Stimulated activated CD8-positive, alpha-beta memory T cell treated with anti-CD3 and anti-CD28 coated beads, Interleukin-7, amount 100 ng/mL, for 48 hours (primary cell): ENCODE measurements at places on chromosomes 2 and 18.

GRCh38 chr2:81786811-81787210, 1482.3 kb upstream of the LRRTM1 start:
- no peak for DNase-seq

DNA sequence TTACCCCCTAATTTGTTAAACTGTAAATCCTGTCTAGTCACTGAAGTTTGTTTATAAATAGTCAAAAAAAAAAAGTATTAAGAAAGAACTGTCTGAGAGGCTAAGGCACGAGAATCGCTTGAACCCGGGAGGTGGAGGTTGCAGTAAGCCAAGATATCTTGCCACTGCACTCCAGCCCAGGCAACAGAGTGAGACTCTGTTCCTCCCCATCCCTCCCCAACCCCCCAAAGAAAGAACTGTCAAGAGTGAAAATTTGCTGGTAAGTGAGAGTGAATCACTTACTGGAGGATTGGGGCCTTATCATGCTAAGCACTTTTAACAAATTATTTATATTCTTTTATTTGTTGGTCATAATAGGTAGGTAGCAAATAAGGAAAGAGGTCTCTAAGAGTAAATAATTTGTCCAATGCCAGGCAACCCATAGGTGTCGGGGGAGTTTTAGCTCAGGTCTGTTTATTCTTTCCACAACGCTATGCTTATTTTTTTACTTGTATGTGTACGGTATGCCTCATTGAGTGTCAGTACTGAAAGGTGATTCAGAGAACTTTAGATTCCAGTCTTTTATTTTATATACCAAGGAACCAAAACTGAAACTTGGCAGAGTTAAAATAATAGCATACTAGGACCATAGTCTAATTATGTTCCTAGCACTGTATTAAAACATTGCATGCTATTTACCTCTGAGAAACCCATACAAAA, 2.5 kb downstream of the TAF4B start:
- DNase-seq: no peak

- no peak for DNase-seq
Observed at GRCh38 chr2:232519581-232520438, at the start of gene PRSS56. Gene PRSS56, plus strand, starts transcription at chr2:232520388. Its CDS starts 211 bp downstream, at chr2:232520599.

- no peak for DNase-seq
Observed at GRCh38 chr2:11005032-11005431, 93.3 kb downstream of the KCNF1 start.

GRCh38 chr2:151176661-151177060, 85.0 kb downstream of the RBM43 start:
- DNase-seq: no peak

- DNase-seq: no peak
Observed at GRCh38 chr2:105655244-105655643, 89.5 kb upstream of the NCK2 start.
